ENCODE measurements at places on chromosomes 13 and 19.

GRCh38 chr19:49677231-49677900, at the start of gene PRMT1:
Gene PRMT1 (plus strand): TSS chr19:49677271. CDS start chr19:49677281, 10 bp downstream.
- peak; percentile 37 for DNase-seq

DNA sequence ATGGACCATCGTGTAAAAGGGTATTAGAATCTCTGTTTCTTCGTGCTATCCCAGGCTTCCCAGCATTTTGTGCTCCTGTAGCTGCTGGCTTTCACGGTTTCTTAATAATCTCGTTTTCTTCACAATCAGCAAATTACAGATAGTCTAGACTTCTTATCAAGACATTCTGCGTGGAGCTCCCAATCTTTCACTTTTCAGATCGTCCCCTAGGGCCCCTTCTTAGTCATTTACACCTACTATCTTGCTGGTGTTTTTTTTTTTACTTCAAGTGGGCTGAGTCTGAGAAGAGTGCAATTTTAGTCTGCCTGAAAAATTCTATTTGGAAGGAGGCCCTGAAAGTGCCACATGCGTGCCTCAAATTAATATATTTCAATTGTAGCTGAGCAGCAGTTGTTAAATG, 275.1 kb downstream of the SHISA2 start:
- no peak for DNase-seq

DNA sequence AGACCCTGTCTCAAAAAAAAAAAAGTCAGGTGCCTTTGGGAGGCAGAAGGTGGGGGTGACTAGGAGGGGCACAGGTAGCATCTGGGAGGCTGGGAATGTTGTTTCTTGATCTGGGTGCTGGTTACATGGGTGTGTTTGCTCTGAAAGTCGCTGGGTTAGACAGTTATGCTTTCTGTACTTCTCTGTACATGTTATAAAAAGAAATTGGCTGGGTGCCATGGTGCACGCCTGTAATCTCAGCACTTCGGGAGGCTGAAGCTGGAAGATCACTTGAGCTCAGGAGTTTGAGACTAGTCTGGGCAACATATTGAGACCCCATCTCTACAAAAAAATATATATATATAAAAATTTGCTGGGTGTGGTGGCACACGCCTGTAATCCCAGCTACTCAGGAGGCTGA, 15.1 kb downstream of the NOSIP start:
- DNase-seq = no peak

DNA sequence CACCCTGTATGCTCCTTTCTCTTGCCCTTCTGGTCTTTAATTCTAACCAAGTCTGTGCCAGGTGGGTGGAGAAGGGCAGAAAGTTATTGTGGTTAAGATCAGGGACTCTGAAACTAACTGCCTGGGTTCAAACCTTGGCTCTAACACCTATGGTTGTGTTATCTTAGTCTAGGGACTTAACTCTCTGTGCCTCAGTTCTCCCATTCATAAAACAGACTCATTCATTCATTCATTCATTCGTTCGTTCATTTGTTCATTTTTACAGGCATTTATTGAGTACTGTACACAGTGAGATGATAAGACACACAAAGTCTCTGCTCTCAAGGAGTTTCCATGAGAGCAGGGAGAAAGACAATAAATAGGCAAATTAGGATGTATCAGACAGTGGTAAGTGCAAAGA, 30.1 kb downstream of the SOX21 start:
- no peak for DNase-seq

DNA sequence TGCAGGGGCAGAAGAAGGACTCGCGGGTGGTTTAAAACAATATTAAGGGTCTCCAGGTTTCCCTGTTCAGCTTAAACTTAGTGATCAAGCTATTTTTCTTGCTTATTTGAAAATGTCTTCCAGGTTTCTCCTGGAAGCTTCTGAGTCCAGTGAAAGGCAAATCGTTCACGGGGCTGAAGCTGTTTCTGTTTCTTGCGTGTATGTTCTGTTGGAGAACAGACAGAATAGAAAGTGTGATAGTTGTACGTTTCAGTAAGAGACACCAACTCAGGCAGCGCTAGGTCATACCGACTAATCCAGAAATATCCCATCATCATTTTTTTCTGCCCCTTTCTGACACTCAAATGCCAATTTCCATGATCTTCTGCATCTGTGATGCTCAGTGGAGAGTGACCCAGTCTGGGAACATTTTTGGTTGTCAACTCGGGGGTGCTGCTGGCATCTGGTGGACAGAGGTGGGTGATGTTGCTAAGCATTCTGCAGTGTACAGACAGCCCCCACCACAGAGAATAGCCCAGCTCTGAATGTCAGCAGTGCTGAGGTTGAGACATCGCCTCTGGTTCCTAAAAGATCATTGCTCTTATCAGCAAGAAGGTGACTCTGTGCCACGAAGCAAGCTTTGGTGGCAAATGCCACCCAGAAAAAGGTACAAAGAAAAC, 4.3 kb downstream of the KLF2 start:
- DNase-seq = peak; percentile 26

DNA sequence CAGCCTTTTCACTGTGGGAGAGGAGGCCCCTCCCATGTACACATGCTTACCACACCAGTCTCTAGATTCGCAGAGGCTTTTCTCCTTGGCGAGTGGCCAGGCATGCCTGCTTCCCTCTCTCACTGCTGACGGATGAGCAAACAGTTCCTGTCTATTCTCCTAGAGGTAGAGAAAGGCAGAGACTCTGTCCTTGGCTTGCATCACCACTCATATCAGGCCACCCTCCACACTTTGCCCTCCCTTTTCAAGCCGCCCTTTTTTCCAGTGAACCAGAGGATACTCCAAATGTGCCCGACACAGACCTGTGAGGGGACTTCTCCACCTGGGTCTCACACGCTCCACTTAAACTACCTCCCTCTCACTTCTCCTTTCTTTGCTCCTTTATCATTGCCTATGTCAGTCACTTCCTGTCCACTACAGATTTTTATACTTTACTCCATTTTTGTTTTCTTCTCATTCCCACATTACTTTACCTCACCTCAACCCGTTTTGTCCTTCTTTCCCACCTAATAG, 284.6 kb downstream of the DNAJC15 start:
- peak; percentile 96 for DNase-seq

- DNase-seq = no peak
Measured at GRCh38 chr19:1501200-1501595, 10.2 kb downstream of the REEP6 start.

- peak; percentile 97 for DNase-seq
Measured at GRCh38 chr13:48749699-48750473, 96.2 kb downstream of the CYSLTR2 start.

GRCh38 chr13:85700906-85701305, 98.3 kb downstream of the SLITRK6 start:
- DNase-seq = no peak

DNA sequence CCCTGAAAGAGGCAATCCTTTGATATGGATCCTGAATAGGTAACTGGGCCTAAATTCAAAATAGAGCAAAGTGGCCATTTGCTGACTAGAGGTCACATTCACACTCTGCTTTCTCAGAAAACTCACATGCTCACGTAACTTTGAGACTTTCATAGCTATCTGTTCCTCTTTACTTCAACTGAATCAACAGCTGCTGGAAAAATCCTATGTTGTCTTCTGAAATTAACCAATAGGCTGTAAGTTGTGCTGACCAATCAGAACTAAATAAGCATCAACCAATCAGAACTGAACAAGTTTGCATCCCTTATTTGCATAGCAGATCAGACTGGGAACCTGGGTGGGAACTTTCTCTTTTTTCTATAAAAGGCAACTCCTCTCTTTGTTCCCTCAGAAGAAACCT, 24.0 kb upstream of the TBC1D4 start:
- no peak for DNase-seq

GRCh38 chr13:21478881-21479808, 20.0 kb upstream of the ZDHHC20 start:
- DNase-seq = peak; percentile 74

- no peak for DNase-seq
Measured at GRCh38 chr19:11489378-11489777, 8.5 kb upstream of the ELAVL3 start.

DNA sequence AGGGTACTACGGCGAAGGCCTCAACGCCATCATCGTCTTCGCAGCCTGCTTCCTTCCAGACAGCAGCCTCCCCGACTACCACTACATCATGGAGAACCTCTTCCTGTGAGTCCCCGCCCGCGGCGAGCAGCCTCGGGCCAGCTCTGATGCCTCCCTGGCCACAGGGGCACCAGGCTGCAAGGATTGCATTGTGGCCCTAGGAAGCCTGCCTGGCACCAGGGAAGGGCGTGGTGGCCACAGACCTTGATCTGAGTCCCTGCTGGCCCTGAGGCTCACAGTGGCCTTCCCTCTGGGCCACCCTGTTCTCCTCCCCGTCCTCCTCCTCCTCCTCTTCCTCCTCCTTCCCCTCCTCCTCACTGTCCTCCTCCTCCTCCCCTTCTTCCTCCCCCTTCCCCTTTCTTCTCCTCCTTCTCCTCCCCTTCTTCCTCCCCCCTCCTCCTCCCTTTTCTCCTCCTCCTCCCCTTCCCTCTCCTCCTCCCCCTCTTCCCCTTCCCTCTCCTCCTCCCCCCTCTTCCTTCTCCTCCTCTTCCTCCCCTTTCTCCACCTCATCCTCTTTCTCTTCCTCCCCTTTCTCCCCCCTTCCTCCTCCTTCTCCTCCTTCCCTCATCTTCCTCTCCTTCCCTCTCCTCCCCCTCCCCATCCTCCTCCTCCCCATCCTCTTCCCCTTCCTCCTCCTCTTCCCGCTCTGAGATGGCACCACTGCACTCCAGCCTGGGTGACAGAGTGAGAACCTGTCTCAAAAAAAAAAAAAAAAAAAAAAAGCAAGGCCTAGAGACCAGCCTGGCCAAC, 24.4 kb upstream of the NMRK2 start:
- DNase-seq = no peak

- no peak for DNase-seq
Measured at GRCh38 chr13:27672025-27672424, 50.3 kb downstream of the POLR1D start.

GRCh38 chr13:40159736-40160135, 504.3 kb downstream of the COG6 start:
- DNase-seq = no peak

DNA sequence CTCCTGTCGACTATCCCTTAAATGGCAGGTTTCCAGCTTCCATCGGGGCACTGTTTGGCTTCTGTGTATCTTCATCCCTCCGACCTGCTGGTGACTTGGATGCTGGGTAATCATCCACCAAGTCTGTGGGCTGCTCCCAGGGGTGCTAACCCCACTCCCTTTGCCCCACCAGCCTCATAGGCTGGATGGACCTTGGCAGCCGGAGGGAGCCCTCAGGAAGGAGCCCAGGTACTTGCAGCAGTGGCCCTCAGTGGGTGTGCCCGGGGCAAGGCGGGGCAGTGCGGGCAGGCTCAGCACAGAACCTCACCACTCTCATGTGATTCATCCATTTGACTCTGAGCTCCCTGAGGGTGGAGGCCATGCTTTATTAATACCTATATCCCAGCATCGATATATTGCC, 27.4 kb upstream of the TUBGCP3 start:
- no peak for DNase-seq

- no peak for DNase-seq
Measured at GRCh38 chr19:32661318-32661717, 13.7 kb downstream of the ANKRD27 start.

- peak; percentile 30 for DNase-seq
Measured at GRCh38 chr19:4077800-4078684, 11.3 kb upstream of the ZBTB7A start.
